ENCODE measurements at places on chromosomes 11 and 22. TPM values are rescaled to one million over a fixed set of nuclear protein-coding genes. Genes with fewer than 3 reads are reported as not detected.

Gene OR11H1
- not detected for total RNA-seq

Gene GDPD4
- not detected for total RNA-seq

Gene KIRREL3
- total RNA-seq, result 8.8 TPM

Gene OR8A1
- total RNA-seq, result not detected

Gene C11orf87
- total RNA-seq, result 0.03 TPM

Gene OR6A2
- not detected for total RNA-seq

Gene GATD1
- 45.2 TPM for total RNA-seq

Gene RAD9A
- 35.9 TPM for total RNA-seq

Gene OR4A16
- total RNA-seq, result not detected

Gene PIK3IP1
- 1.4 TPM for total RNA-seq

Gene HIRA
- total RNA-seq, result 25.1 TPM

Gene C11orf52
- not detected for total RNA-seq

Gene SEC14L2
- 28.1 TPM for total RNA-seq

Gene CDHR5
- total RNA-seq, result 0.03 TPM

Gene FGF19
- 0.03 TPM for total RNA-seq

Gene MS4A3
- total RNA-seq, result not detected

Gene POTEH
- not detected for total RNA-seq

Gene MMP7
- 23.0 TPM for total RNA-seq

Gene CRYBB2
- 0.23 TPM for total RNA-seq

Gene CASP5
- not detected for total RNA-seq

Measured in A549 treated with CpdA at 1 μM for 4 hours (cell line).